ENCODE measurements at places on chromosomes 1 and 21. TPM values are rescaled to one million over a fixed set of nuclear protein-coding genes. Genes with fewer than 3 reads are reported as not detected.

DNA sequence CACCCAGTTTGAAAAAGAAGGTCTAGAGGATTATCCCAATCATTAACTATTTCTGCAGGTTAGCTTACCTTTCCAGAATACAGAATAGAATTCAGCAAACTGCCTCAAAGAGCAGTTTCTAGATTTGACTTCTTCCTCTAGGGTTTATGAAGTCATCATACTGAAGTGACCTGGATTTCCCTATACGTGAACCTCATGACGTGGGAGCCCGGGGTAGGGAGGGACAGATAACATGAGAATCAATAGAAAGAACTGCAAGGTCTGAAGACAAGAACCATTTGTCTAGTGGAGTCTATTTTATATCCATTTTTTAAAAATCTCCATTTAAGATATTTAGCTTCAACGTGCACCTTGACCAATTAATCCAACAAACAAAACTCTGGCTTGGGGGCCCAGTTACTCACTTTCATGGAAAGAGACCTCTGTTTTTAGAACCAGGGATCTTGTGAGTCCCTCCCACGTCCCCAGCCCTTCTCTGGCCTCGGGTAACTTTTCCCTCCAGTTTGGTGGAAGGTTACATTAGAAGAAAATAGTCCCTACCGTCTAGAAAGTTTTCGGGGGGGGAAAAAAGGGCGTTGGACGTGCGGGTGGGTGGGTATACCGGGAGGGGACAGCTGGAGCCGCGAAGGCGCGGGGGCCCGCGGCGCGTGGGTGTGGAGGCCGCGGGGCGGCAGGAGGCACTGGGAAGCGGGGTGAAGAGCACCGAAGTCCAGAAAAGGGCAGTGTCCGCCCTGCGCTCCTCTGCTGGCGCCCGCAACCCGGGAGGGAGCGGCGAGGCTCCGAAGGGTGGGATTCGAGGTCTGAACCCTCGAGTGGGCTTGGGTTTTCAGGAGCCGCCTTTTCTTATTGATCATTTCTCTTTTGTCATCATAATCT, 13.8 kb upstream of the POGZ start:
- peak; percentile 48 for DNase-seq
- peak overlapping the region; percentile 61 for H3K27ac ChIP-seq
- peaks cover 10% of the 10 kb centered on the region for H3K27me3 ChIP-seq

DNA sequence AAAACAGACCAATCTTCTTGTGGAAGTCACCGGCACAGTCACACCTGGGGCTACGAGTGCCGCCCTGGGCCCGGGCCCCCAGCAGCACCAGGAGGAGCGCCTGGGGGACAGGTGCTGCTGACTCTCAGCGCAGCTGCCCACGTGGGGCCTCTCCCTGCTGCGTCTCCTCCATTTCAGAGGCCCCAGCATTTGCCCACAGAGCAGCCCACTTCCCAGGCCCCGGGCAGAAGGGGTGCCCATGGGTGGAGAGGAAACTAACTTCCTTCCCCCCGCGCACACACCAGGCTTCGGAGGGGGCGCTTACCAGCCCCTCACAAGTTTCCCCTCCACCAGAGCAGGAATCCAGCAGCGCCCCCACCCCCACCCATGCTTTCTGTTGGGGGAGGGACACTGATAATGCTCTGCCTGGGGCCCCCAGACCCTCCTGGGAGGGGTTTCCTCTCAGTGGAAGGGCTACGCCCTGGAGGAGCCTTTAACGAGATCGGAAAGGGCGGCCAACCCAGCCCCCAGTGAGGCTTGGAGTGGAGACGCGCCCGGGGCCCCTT, 440 bp downstream of the TNFRSF25 start:
- H3K27me3 ChIP-seq, result no peaks in the 10 kb centered on the region
- peaks cover 12% of the 10 kb centered on the region for H3K36me3 ChIP-seq
- peak; percentile 63 for DNase-seq
- peaks cover 21% of the 10 kb centered on the region for H3K4me1 ChIP-seq

DNA sequence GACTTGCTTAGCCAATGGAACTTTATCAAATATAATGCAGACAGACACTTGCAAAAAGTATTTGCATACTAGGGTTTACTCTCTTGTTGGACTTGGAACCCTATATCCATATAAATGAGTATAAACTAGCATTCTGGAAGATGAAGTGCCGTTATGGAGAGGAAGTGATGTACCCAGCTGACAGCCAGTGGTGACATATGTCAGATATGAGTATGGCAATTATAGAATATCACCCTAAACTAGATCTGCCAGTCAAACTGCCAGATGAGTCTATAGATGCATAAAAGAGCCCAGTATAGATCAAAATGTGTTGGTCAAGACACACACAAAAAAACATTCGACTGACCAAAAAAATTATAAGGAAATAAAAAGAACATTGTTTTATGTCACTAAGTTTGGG, 739.3 kb downstream of the PLA2G4A start:
- H3K27me3 ChIP-seq, result no peaks in the 10 kb centered on the region
- H3K4me3 ChIP-seq, result no peak overlapping the region
- DNase-seq, result no peak
- H3K36me3 ChIP-seq, result no peaks in the 10 kb centered on the region

GRCh38 chr1:43522776-43523480, 7.8 kb upstream of the PTPRF start:
- DNase-seq, result no peak
- no peaks in the 10 kb centered on the region for H3K36me3 ChIP-seq
- peaks cover 22% of the 10 kb centered on the region for H3K27me3 ChIP-seq

DNA sequence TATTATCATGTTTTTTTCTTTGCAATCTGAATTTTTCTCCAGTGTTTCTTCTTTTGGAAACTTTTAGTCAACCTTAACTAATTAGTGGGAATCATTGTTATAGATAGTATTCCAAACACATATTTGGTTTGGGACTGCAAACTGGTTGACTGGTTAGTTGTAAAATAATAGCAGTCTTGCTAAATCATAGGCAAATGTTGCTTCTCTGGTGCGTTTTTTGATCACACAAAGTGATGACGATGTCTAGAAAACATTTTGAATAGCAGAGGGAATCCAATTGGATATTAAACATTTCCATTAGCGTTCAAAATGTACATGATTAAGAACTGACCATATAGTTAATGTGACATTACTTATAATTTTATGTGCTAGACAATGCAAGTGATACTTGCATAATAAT, 4.5 kb downstream of the DNAJB4 start:
- H3K4me1 ChIP-seq, result peaks cover 31% of the 10 kb centered on the region
- no peak for DNase-seq
- H3K27ac ChIP-seq, result no peak overlapping the region
- H3K36me3 ChIP-seq, result peaks cover 7% of the 10 kb centered on the region
- no peak overlapping the region for H3K4me3 ChIP-seq

DNA sequence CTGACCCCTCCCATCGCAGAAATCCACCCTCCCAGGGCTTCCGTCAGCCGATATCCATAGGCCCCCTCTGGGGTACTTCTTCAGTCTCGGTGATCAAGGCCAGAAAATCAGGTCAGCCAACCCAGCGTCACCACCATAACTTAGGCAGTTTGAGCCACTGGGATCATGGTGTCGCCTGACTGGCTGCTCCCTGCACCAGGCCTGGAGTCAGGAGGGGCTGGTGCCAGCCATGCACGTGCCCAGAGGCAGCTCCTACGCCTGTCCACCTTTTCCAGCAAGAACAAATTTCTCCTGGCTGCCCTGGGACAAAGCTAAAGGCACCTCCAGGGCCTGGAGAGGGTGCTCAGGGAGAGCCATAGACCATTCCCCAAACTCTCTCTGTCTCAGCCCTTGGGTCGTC, 4.8 kb upstream of the CTRC start:
- H3K36me3 ChIP-seq, result no peaks in the 10 kb centered on the region
- H3K27me3 ChIP-seq, result no peaks in the 10 kb centered on the region
- H3K4me3 ChIP-seq, result no peak overlapping the region
- no peaks in the 10 kb centered on the region for H3K4me1 ChIP-seq
- no peak for DNase-seq

DNA sequence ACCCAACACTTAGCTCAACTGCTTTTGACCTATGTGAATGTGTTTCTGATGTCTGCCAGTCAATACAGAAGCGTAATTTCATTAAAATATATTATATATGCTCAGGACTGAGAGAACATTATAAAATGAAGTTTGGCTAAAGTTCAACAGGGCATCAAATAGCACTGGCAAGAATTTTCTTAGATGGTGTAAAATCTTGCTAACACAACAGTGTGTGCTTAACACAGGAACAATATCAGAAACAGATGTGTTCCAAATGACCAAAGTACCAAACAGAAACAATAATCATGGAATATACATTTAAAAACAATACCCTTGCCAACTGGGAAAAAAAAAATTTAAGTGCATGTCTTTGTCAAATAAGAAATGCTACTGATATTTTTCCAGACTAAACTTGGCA, 10.4 kb upstream of the LHX8 start:
- peaks cover 1% of the 10 kb centered on the region for H3K36me3 ChIP-seq
- no peak overlapping the region for H3K27ac ChIP-seq
- peaks cover 32% of the 10 kb centered on the region for H3K27me3 ChIP-seq

GRCh38 chr1:63124666-63125191, 197.6 kb upstream of the FOXD3 start:
- no peaks in the 10 kb centered on the region for H3K36me3 ChIP-seq
- no peak overlapping the region for H3K27ac ChIP-seq
- H3K4me3 ChIP-seq, result no peak overlapping the region
- DNase-seq, result no peak

Gene VHLL
- total RNA-seq, result not detected

Gene COL9A2
- 7.2 TPM for total RNA-seq

Gene PCNT
- 86.1 TPM for total RNA-seq

Gene PRRX1
- total RNA-seq, result not detected

Gene RNU1-2
- 3,257 TPM for total RNA-seq

Gene PGLYRP4
- not detected for total RNA-seq

Gene CDC73
- 55.2 TPM for total RNA-seq

Data from activated naive CD8-positive, alpha-beta T cell treated with anti-CD3 and anti-CD28 coated beads, Interleukin-2, amount 10 ng/mL, durations not matched to agents 7 days and 5 days (primary cell).